ENCODE measurements at places on chromosomes 5 and 9. TPM values are rescaled to one million over a fixed set of nuclear protein-coding genes. Genes with fewer than 3 reads are reported as not detected.

GRCh38 chr9:119934497-119934896, 565.3 kb upstream of the BRINP1 start:
- DNase-seq = no peak

GRCh38 chr5:59874675-59875074, 18.9 kb downstream of the PDE4D start:
- no peak for DNase-seq

DNA sequence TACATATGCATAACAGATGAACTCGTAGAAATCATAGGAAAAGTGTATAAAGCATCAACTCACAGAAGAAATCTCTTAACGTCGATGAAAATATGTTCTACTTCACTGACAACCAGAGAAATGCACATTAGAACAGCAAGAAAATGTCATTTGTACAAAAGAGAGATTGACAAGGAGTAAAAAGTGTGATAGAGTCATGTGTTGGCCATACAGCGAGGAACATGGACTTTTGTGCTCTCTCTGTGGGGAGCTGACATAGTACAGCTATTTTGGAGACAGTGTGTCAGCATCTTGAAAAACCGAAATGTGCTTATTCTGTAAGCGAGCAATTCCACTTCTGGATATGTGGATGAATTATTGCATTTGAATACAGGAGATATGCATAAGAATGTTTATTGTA, 477.9 kb downstream of the ICE1 start:
- no peak for DNase-seq

DNA sequence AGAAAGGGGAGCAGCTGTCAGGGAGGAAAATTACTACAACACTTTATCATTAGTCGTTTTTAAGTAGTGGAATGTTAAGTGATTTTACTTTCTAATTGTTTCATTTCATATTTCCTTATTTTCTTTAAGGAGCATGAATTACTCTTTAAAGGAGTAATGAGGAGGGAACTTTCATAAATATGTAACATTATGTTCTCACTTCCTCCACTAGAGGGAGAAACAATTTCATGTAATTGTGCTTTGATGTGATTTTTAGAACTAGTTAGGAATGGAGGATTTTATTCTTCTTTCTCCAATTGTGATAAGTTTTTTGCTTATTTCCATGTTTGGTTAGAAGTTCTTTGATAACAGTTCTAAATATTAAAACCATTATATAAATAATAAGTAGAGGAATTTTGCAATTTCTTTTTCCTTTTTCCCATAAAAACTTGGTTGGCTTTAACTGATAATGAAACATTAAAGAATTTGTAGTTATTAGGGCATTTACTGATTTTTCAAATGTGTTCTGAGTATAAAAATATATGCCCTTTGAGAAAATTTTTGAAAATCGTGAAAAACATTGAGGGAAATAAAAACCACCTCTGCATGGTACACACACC, 25.6 kb downstream of the CEP78 start:
- no peak for DNase-seq

DNA sequence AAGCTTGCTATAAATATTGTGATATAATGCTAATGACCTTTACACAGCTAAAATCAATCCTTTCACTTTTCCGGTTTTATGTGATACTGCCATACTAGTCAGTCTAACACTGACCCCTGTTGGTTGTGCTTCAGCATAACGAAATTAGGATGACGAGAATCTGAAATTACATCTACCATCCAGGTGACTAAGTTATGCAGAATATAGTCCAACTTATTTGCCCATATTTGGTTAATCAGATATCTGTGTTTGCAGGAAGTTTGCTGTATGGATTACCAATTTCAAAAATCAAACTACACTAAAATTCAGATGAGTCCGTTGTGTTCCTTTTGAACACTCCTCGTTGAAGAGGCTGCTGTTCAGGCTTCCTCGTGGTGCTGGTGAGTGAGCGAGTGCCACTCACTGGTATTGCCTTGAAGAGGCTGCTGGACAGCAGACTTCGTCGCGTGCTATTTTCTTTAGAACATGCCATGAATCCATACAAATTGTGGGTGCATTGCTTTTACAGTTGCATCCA, 32.5 kb downstream of the TENT4A start:
- no peak for DNase-seq

DNA sequence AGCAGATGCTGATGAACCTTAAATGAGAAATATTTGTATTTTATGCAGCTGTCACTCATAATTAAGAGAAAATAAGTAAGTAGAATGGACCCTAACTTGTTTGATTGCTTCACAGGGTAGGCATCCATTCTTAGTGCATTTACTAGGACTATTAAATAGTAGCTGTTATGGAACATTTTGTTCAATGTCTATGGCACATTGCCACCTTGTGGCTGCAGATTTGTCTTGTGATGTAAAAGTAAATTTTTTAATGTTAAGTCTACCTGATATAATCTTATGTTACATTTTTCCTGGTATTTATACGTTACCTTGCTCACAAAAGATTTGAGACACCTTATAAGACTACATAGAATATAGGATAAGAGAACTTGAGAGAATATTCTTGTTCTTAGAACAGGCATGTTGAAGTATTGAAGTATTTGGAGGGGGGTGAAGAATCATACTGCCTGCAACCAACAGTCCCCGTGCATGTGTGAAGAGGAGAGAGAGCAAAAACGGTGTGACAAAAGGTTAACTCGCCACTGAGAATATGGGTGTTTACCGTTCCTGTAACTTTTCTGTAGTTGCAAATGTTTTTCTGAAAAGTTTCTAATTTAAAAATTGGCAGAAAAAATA, 161.1 kb downstream of the MAST4 start:
- DNase-seq = no peak

DNA sequence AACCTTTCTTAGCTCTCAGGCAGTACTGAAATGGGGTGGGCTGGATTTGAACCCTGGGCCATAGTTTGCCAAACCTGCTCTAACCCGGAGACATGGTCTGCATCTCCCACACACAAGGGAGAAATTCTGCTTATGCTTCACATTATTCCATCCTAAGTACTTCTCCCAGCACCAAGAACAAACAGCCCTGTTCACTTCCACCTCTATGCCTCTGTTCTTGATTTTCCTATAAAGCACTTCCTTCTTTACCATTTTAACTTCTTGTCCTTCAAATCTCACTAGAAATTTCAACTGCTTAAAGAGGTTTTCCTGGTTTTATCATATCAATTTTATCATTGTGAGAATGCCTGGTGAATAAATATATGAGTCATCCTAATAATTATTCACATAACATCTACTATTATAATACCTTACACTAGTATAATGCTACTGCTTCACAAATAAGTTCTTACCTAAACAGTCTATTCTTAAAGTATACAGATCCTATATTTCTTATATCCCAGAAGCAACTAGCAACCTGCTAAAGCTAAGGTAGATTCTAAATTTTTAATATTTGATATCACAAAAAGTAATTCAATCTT, 12.7 kb downstream of the FEM1C start:
- DNase-seq = no peak

DNA sequence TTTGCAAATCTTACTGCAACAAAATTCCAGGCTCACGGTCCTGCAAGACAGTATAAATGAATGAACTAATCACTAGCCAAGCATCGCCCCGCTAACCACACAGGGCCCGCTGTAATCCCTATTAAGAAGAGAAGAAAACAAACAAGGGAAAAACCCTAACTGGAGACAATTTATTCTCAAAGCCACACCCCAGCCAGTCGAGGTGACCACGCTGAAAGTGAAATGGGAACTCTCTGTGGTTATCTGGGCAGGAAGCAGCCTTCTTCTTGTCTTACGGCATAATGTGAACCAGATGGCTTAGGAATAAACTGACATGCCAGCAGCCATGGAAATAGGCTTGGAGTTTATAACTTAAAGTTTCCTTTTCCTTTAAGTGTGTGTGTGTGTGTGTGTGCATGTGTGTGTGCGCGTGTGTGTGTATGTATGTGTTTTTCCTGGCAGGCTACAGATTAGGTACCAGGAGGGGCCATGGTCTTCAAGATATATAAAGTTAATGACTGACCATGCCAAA, 120.2 kb downstream of the SEMA6A start:
- DNase-seq = peak; percentile 35

- DNase-seq = no peak
Observed at GRCh38 chr5:108726446-108727235, 21.1 kb upstream of the FER start.

DNA sequence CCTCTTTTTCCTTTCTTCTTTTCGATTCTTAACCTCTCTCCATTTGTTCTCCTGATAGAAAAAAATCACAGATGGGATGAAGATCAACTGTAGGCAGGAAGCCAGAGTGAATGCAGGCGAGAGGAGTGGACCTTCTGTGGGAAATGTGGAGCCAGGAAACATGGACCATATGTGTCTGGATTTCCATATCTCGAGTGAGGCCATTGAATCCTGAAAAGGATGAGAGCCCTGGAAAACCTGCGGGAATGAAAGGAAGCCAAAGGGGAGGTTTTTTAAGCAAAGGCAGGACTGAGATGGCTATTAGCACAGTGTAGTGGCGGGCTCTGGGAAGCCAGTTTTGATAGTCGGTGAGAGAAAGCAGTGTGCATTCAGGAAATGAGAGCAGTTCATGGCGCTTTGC, 139.5 kb upstream of the C9orf72 start:
- no peak for DNase-seq

- no peak for DNase-seq
Observed at GRCh38 chr9:87594194-87594593, 96.5 kb downstream of the DAPK1 start.

- peak; percentile 10 for DNase-seq
Observed at GRCh38 chr5:81856948-81857928, 106.3 kb upstream of the SSBP2 start.

DNA sequence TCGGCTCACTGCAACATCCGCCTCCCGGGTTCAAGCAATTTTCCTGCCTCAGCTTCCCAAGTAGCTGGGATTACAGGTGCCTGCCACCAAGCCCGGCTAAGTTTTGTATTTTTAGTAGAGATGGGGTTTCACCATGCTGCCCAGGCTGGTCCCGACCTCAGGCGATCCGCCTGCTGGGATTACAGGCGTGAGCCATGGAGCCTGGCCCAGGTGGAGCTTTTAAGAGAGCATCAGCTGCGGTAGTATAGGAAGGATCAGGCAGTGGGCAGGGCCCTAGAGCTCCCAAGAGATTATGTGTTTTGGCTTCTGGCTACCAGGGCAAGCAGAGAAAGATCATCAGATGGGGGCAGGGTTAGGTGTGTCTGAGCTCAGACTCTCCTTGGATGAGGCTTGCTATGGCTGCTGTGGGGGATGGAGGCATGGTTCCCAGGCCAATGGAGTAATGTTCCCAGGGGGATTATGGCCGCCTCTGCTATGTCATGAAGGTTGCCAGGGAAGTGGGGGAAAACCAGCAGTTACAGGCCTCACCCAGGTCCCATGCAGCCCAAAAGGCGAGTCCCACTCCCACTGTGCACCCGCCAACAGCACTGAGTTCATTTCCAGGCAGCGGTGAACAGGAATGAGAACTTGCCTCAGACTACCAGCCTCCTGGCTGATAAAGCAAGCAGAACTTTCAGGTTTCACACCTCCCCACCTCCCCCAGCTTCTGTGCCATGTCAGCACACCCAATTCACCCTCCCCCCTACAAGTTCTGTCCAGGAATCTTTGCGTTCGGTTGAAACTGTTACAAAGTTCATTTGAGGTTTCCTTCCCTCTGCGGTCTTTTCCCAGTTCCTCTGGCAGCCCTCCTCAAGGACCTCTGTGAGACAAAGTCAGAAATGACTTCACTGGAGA, 507.6 kb downstream of the SPATA31D1 start:
- DNase-seq = no peak

DNA sequence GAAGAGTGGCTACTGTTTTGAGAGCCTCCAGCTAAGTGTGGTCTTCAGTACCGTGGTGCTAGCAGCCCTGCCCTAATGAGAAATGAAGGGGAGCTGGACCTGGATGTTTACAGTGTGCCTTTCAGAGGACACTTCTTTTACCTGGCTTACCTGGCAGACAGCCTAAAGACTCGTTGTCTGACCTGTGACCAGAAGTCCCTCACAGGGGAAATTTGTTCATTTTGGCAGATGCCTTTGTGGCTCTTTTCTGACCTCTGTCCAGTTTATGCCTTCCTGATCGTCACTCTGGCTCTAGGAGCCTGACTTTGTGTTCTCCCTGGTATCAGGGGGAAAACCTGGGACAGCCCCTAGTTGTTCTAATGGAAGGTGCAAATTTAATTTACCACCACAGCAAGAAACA, 475.1 kb downstream of the DMRTA1 start:
- no peak for DNase-seq

DNA sequence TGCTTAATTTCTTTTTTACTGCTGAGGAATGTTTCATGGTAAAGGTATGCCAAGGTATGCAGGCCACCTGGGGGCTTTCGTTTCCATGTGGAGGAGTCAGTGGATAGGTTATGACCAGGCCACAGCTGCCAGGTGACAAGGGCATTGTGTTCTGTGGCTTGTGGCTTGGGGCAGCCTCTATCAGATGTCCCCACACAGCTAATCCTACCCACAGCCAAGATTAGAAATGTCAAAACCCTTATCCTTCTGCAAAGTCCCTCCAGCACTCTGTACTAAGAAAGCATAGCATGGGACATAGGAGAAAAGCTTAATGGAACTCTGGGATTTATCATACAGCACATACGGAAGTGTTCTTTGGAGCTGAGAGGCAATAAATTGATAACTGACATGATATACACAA, 171.2 kb upstream of the S1PR3 start:
- no peak for DNase-seq

DNA sequence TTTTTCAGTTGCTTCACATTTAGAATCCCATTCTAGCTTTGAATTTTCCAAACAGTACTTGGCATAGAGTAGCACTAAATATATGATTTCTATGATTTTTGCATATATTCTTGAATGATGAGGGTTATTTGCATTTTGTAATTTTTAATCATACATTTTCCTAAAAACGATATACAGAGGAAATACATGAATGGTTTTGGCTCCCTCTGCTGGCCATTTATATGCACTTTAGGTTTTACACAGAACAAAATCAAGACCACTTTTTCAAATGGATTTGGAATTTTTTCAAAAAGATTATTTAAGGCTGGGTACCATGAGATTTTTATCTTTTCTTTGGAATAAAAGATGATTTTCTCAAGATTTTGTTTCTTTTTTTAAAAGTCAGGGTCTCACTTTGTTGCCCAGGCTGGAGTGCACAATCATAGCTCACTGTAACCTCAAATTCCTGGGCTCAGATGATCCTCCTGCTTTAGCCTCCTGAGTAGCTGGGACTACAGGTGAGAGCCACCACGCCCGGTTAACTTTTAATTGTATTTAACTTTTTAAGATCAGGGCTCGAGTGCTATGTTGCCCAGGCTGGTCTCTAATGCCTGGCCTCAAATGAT, 16.7 kb upstream of the COMMD10 start:
- DNase-seq = peak; percentile 21

- no peak for DNase-seq
Observed at GRCh38 chr5:14286007-14286406, 142.9 kb downstream of the TRIO start.

DNA sequence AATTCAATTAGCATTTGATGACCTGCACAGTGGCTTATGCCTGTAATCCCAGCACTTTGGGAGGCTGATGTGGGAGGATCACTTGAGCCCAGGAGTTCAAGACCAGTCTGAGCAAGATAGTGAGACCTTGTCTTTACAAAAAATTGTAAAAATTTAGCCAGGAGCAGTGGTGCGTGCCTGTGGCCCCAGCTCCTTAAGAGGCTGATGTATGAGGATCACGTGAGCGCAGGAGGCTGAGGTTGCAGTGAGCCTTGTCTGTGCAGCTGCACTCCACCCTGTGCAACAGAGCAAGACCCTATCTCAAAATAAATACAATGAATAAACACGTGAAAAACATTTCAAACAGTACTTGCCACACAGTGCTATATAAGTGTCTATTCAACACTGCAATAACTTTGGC, 4.2 kb downstream of the ABCA1 start:
- DNase-seq = no peak

HRH2 gene
- polyA plus RNA-seq = 1.9 TPM

CDH18 gene
- polyA plus RNA-seq = not detected

ATP10B gene
- polyA plus RNA-seq = not detected

NR4A3 gene
- polyA plus RNA-seq = 0.34 TPM

TAF11L5 gene
- not detected for polyA plus RNA-seq

PCDHGB2 gene
- polyA plus RNA-seq = not detected

SGTB gene
- 1.6 TPM for polyA plus RNA-seq

All from kidney (tissue), 22 donors.